Kasumi-1 (cell line): ENCODE measurements at places on chromosomes 4 and X.

DNA sequence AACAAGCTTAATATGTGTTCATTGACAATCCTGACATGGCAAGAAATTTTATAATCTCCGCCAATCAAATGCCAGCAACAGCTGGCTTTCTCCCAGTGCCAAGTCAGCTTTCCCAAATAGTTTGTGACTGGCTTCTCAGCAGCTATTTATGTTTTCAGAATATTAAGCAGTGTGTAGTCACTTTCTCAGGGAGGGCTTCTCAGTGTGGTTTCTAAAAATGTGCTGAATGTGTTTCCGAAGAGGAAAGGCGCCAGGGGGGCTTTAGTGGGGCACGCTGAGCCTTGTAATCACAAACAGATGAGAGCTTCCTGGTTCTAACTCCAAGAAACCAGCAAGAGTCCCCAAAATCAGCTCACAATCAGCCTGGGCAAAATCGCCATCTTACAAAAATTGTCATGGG lies 258.7 kb upstream of the CPEB2 start:
- no peak for DNase-seq

DNA sequence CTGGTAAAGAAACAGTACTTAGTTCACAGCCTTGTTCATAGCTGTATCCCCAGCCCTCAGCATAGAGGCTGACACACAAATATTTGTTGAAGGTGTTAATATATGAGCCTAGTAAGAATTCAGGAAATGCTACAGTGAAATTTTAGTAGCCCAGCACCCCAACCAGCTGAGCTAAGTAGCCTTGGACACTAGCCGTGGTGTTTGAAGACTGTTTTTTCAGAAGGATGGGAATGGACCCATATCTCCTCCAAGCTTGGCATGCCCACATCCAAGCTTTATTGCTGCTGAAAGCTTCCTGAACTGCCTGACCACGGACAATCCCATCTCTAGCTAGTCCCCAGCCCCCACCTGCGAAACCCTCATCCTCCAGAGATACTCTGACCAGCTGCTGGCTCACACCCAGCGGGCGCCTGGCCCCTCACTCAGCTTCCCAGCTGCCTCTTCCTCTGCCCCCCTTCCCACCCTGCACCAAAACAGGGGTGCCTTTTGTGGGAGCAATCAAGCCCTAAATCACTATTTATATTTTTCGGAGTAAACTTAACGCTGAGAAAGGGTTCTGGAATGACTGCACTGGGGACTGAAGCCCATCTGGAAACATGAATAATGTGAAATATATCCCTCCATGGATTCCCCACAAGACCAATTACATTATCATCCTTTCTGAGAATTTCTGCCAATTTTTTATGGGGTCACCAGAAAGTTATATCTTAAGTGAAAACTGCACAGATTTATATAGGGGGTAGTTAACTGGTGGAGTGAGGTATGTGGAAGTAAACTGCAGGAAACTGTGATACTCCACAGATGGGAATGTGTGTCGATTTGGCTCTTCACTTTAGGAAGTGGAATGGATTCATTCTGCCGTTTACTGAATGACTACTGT lies 41.1 kb upstream of the CBR4 start:
- DNase-seq: no peak

DNA sequence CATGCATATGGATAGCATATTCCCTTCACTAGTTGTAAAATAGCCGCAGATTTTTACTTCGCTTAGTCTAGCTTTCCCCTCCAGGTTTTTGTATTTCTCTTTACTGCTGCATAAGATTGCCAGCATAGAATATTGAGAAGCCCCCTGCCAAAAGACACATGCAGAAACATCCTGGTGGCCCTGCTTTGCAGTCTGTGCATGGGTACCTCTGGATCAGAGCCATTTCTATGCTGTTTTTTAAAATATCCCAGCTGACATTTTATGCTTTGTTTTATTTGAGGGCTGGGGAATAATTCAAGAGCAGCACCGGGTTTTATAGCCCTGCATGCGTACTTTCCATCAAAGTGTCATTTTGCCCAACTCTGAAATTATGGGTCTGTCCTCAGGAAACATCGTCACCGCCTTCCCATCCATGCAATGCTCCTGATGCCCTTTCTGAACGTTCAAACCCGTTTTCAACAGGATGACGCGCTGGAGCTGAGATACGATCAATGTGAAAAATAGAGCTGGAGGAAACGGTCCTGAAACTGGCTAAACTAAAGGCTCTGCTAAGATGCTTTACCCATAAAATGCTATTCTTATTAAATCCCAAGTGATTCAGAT lies 314.3 kb downstream of the EVC2 start:
- DNase-seq: no peak

DNA sequence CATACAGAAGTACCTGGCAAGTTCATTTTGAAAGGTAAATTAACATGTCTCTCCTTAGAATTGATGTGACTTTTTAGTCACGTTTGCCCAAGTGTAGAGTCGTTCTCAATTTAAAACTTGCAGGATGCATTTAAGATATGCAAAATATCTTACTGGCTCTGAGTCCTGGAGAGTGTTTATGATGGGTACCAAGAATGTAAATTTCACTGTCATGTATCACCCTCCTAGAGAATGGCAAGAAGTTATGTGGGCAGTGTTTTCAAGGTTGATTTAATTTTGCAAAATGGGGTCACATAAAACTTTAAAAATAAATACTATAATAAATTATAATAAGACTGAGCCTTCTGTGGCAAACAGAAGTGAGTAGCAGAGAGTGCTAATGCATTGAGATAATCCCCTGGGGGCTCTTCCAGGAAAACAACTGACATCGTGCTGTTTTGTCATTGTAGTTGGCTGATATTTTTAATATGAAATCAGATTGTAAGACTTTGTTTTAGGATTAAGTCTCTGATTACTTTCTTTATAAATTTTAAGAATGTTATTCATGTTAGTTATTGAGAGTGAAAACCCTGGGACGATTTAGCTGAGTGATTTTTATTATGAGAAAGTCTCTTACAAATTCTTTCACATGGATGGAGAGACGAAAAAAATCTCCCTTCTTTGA lies 103.0 kb downstream of the AFF1 start:
- DNase-seq: no peak
